ENCODE measurements at places on chromosomes 5 and 9.

DNA sequence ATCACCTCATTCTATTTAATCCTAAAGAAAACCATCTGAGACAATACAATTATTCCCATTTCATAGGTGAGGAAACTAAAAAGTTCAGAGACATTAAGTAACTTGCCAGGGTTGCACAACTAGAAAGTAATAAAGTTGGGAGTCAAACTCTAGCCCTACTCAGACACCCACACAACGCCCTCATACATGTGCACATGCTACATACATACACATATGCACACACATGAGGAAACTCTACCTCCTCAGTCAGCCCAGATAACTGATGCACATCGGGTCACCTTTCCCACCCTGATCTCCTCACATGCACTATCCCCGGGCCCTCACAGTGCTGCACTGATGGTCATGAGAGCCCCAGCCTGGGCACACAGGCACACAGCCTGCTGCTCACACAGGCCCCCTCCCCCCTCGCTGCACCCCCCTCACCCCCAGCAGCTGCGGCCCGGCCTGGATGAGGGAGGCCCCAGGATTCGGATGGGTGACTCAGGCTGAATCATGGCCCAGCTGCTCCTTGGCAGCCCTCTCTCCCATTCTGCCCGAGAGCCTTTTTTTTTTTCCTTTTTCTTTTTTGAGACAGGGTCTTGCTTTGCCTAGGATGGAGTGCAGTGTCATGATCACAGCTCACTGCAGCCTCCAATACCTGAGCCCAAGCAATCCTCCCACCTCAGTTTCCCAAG is 5.0 kb upstream of the GPRIN1 start:
- DNase-seq: no peak

- no peak for DNase-seq
These were observed 649 bp downstream of the CCDC187 start for GRCh38 chr9:136303066-136303824.

GRCh38 chr5:125486634-125487033 is 740.2 kb upstream of the ZNF608 start:
- no peak for DNase-seq

- no peak for DNase-seq
These were observed 45.7 kb downstream of the TSPAN17 start for GRCh38 chr5:176692839-176693476.

GRCh38 chr5:30414078-30414477 is 779.4 kb upstream of the CDH6 start:
- DNase-seq: no peak

DNA sequence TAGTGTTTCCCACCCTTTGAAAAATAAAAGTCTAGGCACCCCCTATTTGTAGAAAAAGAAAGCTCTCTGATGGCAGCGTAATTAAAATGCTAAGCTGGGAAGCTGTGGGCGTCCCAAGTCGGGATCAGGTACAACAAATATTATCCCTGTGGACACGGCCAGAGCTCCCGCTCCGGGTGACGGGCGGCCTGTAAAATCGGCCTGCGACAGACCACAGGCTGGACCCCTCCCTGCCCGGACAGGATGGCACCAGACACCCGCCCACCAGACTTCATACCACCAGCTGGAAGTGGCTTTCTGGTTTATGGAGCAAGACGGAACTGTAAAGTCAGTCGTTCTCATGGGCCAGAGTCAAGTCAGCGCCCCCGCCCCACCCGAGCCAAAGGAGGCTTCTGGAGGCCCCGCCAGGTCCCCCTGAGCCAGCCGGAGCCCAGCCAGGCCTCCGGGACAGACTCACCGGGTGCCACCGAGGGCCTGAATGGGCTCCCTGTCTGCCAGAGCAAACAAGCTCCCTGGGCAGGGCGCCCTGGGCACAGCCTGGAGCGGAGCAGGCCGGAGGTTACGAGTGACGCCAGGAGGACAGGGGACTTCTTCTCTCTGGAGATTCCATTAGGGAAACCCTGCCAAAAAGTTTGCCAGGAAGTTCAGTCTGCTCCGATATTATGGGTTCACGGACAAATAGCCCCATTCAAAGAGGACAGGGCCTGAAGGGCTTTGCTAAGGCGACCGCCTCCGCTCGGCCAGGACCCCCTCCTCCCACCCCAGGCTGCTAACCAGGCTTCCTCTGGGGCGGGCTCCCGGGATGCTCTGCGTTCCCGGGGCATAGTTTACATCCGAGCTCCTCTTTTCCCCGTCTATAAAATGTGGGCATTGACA is 173.7 kb downstream of the ERCC6L2 start:
- DNase-seq: no peak
